MG63 (cell line): ENCODE measurements at places on chromosomes 2 and 18. TPM values are rescaled to one million over a fixed set of nuclear protein-coding genes. Genes with fewer than 3 reads are reported as not detected.

SULT1C4 gene
- not detected in 2 replicates for total RNA-seq

SLC19A3 gene
- total RNA-seq: 1.2 and 1.6 TPM in 2 replicates

CROCC2 gene
- total RNA-seq: not detected in 2 replicates

CD28 gene
- 0.10 TPM in 1 of 2 replicates, not detected in the other for total RNA-seq

CABYR gene
- total RNA-seq: not detected in 2 replicates

SERPINB11 gene
- not detected in 2 replicates for total RNA-seq

C1QL2 gene
- not detected in 2 replicates for total RNA-seq

APCDD1 gene
- total RNA-seq: 2.4 and 11.8 TPM in 2 replicates

GKN1 gene
- total RNA-seq: not detected in 2 replicates

CAPN14 gene
- not detected in 2 replicates for total RNA-seq

CLHC1 gene
- total RNA-seq: 2.3 and 3.2 TPM in 2 replicates

HRH4 gene
- total RNA-seq: 0.16 TPM in 1 of 2 replicates, not detected in the other

C2orf78 gene
- total RNA-seq: not detected in 2 replicates

KLHL29 gene
- total RNA-seq: 0.69 and 1.5 TPM in 2 replicates

SLC9A4 gene
- total RNA-seq: not detected in 2 replicates
